ENCODE measurements at places on chromosomes 12 and 14.

DNA sequence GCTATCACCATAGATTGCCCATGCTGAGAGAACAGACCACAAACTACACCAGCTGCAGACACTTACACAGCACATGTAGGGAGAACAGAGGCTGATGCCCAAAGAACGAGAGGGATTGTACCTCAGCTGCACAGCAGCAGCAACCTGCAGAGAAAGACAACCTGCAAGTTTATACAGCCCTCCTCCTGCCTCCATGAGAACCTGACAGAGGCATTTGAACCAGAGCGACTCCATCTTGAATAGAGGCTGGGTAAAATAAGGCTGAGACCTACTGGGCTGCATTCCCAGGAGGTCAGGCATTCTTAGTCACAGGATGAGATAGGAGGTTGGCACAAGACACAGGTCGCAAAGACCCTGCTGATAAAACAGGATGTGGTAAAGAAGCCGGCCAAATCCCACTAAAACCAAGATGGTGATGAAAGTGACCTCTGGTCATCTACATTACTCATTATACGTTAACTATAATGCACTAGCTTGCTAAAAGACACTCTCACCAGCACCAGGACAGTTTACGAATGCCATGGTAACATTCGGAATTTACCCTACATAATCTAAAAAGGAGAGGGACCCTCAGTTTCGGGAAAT is 262.4 kb upstream of the HMGA2 start:
- DNase-seq, result no peak

GRCh38 chr14:73696466-73697400 is 17.5 kb downstream of the PNMA1 start:
- DNase-seq, result no peak

DNA sequence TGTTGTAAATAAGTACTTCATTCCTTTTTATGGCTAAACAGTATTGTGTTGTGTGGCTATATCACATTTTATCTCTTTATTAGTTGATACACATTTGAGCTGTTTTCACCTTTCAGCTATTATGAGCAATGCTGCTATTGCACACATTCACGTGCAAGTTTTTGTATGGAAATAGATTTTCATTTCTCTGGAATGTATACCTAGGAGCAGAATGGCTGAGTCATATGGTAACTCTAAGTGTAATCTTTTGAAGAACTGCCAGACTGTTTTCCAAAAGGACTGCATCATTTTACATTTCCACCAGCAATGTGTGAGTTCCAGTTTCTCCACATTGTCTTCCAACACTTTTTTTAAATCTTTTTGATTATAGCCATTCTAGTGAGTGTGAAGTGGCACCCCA is 134.0 kb downstream of the SRGAP1 start:
- no peak for DNase-seq

DNA sequence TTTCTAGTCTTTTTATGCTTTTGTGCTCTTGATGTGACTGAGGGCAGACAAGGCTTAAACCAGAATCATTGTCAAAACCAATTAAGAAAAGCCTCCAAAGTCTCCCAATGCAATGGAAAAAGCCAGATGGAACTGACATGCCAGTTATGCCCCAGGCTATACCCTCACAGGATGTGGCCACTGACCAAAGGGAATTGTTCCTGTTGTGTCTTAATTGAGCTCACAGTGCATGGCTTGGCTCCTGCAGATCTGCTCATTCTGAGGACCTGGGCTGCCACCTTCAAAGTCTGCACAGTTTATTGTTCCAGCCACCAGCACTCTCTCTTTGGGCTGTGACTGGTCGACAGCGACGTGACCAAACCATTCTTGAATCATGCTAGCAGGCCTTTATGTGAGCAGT is 17.1 kb upstream of the BICD1 start:
- no peak for DNase-seq

GRCh38 chr12:80777587-80777986 is 60.9 kb downstream of the MYF5 start:
- DNase-seq, result no peak
